ENCODE measurements at places on chromosomes 4 and X.

GRCh38 chrX:152428120-152428519 lies 23.0 kb downstream of the GABRA3 start:
- no peak for DNase-seq

GRCh38 chrX:153643431-153644351 lies 3.3 kb upstream of the DUSP9 start:
- no peak for DNase-seq

GRCh38 chr4:176753049-176753448 lies 39.7 kb downstream of the VEGFC start:
- no peak for DNase-seq

GRCh38 chr4:39642885-39643552 lies 4.4 kb upstream of the SMIM14 start:
- no peak for DNase-seq

- no peak for DNase-seq
Measured at GRCh38 chrX:47483306-47484268, 565 bp upstream of the ZNF41 start.

GRCh38 chrX:39427906-39428305 lies 626.6 kb downstream of the MID1IP1 start:
- DNase-seq = peak; percentile 36

GRCh38 chr4:111984169-111984819 lies 161.0 kb upstream of the FAM241A start:
- no peak for DNase-seq

DNA sequence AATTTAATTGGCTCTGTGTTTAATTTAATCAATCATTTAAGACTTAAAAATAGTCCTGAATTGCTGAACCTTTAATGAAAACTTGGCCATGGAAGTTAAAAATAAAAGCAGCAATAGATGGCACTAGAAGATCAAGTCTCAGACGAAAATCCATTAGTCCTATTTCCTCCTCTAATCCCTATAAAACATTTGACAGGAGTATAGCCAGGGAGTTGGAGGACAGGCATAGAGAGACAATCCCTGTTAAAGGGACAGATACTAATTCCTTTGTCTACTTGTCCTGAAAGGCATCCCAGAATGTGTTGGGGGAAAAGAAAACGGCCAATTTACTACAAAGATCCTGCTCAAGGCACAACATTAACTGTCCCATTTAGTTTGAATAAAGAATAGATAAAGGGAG lies 276.3 kb upstream of the TACR3 start:
- no peak for DNase-seq

- DNase-seq = no peak
Measured at GRCh38 chr4:169094656-169095231, 84.7 kb upstream of the CBR4 start.

DNA sequence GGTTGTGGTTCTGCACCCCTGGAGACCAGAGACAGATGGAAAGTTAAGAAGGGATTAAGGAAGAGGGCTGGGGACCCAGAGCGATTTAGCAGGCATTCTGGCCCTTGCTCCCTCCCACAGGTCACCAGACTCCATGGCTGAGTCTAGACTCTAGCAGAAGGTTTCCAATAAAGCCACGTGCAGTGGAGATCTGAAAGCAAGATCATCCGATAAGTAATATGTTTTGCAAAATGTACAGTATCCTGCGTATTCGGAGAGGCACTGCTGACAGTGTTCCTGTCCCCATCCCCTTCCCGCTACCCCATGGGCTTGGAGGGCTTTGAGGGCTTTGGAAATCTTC lies 531 bp upstream of the GPRIN3 start:
- no peak for DNase-seq

GRCh38 chrX:101208152-101208905 lies 11.3 kb upstream of the DRP2 start:
- DNase-seq = no peak

DNA sequence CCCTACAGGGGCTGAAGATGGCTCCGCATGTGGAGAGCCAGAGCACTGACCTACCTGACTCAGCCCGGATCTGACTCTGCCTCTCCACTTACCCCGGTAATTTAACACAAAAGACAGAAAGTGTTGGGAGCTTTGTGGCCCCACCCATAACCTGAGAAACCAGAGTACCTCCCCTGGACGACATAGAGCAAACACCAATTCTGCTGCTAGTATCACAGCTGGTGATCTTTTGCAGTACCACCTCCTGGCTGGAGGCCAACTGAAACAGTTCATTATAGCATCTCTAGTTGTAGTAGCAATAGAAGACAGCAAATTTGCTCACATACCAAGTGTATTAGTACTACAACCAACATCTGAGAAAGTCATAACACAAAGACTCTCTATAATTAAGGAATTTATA lies 443.9 kb downstream of the KLHL4 start:
- DNase-seq = no peak

DNA sequence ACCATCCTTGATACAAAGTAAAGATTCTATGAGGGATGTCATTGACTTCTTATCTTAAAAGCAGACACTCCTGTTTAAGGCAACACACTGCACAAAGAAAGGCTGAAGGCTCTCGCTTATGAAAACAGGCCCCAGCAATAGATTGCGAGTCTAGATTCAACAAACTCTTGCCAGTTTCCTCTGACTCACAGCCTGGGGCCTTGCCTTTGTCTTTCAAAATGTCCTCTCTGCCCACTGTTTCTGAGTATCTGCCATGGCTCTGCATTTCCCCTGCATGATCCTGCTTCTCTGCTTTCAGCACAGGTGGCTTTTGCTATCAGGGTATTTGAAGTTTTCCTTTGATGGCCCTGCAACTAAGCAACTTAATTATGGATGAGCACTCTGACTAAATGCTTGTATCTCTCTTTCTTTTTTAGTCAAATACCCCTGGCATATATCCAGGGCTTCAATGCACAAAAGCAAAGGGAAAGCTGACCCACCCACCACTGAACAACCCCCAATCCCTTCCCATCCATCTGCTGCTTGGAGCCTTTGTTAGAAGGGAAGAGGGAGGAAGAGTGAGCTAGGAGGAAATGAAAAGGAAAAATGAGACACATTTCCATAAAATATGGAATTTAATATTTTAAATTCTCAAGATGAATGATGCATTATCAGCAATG lies 32.2 kb downstream of the NDP start:
- DNase-seq = no peak

DNA sequence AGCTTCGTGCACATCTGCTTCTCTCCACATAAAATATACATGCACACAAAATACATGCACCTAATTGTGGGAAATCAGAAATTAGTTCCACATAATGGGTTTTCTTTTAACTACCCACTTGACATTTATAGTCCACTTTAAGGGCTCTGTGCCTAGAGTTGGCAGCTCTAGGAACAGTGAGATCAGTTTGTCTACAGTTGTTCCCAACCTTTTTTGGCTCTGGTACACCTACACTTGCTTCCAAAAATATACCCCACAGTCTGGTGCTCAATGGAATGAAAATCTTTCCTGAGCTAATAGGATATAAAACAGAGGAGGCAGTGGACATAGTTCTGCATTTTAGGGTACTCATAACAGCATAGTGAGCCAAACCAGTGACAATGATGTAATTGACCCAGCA lies 36.1 kb downstream of the HDAC8 start:
- no peak for DNase-seq

DNA sequence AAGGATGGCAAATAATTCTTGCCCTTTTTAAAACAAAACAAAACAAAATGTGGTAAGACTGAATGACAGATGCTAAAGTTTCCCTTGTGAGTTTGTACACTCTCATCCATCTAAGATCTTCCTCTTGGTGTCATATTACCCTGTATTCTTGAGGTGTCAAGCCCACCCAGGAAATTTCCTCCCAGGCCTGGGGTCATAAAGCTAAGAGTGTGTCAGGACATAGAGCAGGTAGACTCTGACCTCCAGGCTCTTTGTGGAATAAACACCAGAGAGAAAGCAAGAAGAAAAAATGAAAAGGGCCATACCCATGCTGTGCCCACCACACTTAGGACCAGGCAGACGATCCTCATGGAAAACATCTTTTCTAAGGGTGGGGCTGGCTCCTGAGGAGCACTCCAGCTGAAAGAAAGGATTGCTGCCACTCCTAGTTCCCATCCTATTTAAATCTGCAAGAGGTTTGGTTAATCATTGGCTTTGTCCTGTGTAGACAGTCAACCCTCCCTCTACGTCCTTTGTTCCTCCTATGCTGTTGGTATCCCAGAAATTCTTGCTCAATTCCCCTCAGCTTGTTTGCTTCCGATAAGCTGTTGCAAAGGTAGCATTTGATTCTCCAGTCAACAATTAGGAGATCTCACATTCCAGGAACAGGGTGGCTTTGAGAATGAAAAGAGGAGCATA lies at the start of gene FGA:
Gene FGA, minus strand, starts transcription at position 414 of the 678 bp plus-strand sequence. Its CDS starts 55 bp downstream, at position 359.
- no peak for DNase-seq

- DNase-seq = peak; percentile 25
Measured at GRCh38 chr4:108370291-108371141, 201.8 kb upstream of the LEF1 start.

- DNase-seq = no peak
Measured at GRCh38 chrX:11976663-11977062, 161.6 kb upstream of the FRMPD4 start.

DNA sequence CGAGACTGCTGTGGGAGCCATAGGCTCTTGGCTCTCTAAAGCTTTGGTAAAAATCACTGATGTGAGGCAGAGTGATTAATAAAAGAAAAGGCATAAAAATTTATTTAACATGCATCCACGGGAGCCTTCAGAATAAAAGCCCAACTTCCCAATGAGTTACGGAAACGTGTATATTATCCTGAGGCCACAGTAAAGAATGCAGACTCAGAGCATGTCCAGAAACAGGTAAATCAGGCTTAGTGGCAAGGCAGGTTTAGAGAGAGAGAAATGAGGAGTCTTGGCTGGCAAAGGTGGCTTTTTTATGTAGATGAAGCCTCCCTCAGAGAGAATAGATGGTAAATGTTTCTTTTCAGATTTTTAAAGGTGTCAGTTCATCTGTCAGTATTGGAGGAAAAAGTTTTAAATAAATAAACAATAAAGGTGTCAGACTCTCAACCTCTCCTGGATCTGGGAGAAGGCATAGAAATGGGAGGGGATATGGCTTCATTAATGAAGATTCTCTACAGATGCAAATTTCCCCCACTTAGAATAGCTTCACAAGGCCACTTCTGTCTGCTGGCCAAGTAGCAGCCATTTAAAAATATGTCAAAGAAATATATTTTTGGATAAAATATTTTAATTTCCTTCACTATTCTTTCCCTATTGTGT lies 24.0 kb downstream of the C4orf51 start:
- no peak for DNase-seq

GRCh38 chr4:136651932-136652331 lies 880.4 kb downstream of the PCDH18 start:
- no peak for DNase-seq

DNA sequence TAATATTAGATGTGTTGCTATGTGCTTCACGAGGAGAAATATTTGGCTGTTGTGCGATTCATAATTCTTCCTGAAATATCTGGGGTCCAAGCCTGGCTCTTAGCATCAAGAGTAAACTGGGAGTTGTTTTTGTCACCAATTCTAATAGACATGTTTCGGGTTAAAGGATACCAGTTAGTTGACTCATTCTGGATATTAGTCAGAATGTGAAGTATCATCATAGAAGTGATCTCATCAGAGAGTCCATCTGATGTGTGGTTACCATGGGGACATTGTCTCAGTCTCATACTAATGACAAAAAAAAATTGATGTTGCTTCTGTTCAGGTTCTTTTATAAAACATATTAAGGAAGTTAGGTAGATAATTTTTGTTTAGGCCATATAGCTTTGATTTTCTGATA lies 57.2 kb upstream of the MTMR1 start:
- no peak for DNase-seq

GRCh38 chr4:158428242-158428641 lies 93.4 kb upstream of the RXFP1 start:
- DNase-seq = no peak

GRCh38 chrX:63739885-63740284 lies 45.1 kb downstream of the ARHGEF9 start:
- no peak for DNase-seq

DNA sequence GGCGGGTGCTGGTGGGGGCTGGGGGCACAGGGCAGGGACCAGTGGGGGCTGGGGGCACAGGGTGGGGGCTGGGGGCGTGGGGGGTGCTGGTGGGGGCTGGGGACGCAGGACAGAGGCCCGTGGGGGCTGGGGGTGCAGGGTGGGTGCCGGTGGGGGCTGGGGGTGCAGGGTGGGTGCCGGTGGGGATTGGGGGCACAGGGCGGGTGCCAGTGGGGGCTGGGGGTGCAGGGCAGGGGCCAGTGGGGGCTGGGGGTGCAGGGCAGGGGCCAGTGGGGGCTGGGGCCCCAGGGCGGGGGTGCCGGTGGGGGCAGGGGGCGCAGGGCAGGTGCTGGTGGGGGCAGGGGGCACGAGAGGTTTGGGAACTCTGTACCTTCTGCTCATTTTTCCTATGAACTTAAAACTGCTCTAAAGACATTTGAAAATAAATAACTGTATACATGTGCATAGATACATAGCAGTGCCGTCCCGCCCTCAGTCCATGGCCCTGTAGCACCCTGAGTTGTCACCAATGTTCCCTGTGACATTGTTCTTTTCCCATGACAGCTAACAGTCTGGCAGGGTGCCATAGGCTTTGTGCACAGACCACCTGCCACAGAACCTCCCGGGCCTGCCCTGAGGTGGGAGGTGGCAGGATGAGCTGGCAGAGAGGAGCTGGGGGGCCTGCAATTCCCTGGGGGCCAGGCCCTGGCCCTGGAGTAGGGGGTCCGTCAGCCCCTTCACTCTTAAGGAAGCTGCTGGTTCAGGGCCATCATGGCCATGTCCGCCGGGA lies 35.6 kb upstream of the ADRA2C start:
- no peak for DNase-seq

DNA sequence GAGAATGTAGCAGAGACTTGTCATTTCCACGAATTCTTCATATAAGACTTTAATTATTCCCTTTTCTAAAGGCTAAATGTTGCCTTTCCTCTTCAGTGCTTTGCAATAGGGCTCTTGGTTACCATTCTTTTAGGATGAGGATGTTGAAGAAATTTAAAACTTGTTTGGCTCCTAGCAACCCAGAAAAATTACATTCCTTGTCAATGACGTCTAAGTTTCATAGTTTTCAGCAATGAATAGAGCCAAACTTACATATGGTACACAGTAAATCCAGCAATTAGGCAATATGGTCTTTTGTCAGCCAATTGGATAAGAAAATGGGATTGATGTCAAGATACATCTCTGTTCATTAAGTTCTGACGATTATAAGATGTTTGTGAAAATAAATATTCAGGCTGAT lies 1639.6 kb upstream of the PCDH10 start:
- no peak for DNase-seq

DNA sequence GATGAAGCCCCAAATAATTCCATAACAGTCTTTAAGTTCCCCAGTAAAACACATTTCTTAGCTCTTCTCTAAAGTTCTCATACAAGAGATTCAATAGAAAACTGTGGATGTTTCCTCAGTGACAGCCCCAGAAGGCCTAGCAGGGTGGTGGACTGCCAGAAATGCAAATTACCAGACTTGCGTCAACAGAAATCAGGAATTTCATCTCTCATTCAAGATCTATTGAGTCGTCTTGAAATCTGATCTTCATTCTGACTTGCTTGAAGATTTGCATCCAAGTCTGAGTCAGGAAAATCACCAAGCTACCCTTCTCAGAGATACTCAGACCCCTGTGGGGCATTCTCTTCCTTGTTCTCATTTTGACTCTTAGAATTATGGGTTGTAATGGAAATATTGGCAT lies 68.9 kb upstream of the NDP start:
- no peak for DNase-seq

- no peak for DNase-seq
Measured at GRCh38 chr4:126395664-126396063, 1080.9 kb downstream of the FAT4 start.

Data from activated T-cell treated with anti-CD3 and anti-CD28 coated beads for 48 hours (primary cell).